Fibroblast of skin of right biceps (primary cell): ENCODE measurements at places on chromosomes 2 and 18.

GRCh38 chr2:52639692-52640091, 1127.9 kb upstream of the CHAC2 start:
- DNase-seq = peak; percentile 2

DNA sequence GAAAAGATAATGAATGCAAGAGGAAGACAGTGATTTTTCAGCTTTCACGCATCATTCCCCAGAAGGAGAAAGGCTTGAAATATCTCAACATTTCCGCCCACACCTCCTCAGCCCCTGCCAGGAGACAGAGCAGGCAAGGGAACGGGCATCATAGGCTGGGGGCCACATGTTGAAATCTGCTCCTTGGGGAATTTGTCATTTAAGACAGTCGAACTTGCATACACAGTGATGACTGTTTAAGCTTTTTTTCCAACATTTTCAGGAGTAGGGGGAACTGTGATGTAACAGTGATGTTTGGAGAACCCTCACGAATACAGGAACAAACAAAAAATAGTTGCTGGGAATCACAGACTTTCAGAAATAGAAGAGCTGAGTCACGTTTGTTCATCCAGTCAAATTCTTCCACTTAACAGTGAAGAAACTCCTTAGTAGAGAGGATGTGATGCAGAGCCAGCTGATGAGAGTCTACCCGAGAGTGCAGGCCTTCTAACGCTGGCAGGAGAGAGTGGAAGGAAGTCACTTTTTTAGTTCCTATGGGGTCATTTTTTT, 266.8 kb downstream of the ALPK2 start:
- peak; percentile 92 for DNase-seq

DNA sequence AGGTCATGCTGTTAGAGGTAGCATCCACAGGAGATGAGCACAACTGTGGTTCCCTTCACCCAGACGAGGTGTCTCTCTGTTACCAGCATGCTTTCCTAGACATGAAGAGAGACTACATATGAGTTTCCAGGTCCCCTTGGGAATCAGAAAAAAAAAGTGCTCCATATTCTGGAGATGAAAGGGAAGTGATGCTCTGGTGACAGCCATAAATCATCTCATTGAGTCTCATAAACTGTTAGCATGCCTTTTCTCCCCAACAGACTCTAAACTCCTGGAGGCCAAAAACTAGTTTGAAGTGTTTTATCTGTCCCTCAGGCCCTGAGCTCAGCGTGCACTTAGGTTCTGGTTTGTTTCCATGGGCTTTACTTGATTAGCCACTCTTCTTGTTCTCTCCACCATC, 124.6 kb upstream of the CREB1 start:
- DNase-seq = no peak

GRCh38 chr2:67616749-67617148, 219.6 kb downstream of the ETAA1 start:
- peak; percentile 60 for DNase-seq

- no peak for DNase-seq
Measured at GRCh38 chr2:65165558-65165957, 35.7 kb upstream of the RAB1A start.

GRCh38 chr18:55186588-55186987, 227.3 kb upstream of the CCDC68 start:
- DNase-seq = no peak
